ENCODE measurements at places on chromosomes 1 and 21.

- DNase-seq, result no peak
These were observed 721.1 kb upstream of the TMPRSS15 start for GRCh38 chr21:19124691-19125090.

DNA sequence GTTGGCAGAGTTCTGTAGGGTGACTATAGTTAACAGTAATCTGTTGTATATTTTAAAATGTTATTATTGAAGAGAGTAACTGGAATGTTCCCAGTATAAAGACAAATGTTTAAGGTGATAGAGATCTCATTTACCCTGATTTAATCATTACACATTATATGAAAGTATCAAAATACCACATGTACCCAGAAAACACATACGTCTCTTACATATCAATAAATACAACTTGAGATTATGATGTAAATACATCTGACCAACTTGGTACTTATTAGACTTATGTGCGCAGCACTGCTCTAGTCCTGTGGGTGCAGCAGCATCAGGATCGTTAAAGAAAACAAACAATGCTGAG lies 670 bp upstream of the PARK7 start:
- DNase-seq, result no peak

- peak; percentile 67 for DNase-seq
These were observed 39.0 kb upstream of the CADM3 start for GRCh38 chr1:159132271-159132881.

DNA sequence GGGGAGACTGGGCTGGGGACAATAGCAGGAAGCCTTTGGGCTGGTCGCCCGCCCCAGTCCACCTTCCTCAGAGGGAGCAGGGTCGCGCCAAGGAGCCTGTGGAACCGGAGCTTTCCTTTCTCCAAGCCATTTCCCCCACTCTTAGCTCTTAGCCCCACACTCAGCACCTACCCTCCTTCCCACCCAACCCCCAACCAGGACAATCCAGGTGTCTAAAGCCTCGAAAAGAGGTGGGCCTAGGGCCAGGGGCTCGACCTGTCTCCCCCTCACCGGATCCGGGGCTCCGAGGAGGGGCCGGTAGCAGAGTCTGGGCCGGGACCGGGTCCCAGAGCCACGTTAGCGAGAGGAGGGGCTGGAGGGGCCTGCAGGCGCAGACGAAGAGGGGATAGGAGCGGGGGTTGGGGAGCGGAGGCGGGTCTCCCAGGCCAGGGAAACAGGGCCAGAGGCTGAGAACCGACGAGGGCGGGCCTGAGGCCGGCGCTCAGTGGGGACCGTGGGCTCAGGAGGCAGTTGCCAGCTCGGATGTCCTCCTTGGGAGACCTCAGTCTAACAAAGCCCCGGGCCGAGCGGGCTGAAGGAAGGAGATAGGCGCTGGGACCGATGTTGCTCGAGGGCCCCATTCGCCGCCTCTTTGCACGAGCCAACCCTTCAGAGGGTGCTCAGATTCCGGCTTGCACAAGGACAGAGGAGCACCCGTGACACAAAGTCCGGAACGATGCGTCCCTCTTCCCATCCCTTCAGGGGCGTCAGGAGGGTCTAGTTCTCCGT lies 943 bp downstream of the SEMA6C start:
- DNase-seq, result no peak

DNA sequence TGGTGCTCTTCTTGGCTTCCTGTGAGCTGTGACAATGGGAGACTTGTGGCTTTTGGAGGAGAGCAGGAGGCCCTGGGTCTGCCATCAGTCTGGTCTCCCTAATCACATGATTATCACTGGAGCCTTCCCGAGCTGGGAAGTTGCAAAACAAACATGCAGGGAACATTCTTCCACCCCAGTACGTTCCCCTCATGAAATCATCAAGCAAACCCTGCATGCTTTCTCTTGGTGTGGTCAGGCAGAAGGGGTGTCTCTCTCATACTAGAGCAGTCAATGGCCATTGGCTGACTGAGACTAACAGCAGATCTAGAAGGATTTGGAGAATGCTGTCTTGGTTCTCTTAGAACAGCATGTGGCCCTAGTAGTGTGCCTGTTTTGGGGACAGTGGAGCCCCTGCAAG lies 111.2 kb downstream of the LIPI start:
- DNase-seq, result no peak

DNA sequence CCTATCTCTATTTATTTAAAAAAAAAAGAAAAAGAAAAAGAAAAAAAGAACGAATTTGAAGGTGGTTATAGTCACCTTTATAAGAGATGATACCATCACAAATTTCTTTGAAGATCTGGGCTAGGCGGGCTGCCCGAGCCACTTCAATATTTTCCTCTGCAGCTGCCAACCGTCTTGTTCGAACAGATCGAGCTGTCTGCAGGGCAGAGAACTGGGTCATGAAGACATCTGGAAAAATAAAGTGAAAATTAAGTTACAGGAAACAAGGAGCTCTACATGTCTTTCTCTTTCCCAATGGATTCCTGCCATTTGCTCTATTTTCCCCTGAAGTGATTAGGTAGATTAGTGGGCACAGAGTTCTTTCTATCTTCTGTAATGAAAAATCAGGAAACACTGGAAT lies 31.9 kb downstream of the RUSC1 start:
- no peak for DNase-seq

- DNase-seq, result no peak
These were observed 65.2 kb downstream of the FCRL5 start for GRCh38 chr1:157487096-157487495.

DNA sequence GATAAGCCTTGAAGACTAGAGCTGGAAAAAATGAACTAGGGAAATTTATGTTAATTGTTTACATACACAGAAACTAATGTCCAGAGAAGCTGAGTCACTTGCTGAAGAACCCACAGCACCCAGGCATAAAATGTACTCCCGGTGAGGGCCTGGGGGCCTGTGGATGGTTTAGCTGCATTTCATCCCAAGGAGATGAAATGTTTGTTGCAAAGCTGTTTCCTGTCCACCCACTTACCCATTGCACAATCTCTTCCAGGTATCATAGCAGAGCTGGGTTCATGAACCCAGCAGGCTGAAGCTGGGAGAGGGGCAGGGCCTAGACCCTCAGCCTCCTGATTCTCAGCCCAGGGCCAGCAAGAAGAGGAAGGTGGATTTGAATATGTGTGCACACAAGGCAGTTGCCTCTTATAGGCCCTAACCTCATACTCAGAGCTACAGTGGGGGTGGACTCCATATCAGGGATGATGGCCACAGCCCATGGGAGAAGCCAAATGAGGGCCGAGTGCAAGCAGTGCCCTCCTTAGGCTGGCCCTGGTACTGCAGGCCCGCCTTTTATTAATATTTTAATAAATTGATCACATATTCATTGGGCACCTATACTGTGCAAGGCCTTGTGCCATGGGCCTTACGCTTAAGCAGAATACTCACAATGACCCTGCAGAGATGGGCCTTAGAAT lies 110.8 kb downstream of the LACTBL1 start:
- peak; percentile 40 for DNase-seq

DNA sequence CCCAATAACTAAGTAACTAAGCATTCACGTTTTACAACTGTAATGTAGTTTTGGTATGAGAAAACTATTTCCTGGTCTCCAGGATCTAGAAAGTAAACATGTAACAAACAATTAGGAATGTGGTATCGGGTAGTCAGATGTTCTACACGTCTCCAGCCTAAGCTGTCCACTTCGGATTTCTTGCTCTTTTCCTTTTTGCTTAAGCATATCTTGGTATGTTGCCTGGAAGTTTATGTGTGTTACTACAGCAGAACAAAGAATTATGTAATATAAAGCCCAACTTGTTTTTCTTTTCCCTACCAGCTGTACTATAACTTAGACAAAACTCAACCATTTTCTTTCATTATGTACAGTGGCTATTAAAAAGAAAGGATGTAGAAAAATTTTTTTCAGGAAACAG lies 20.4 kb upstream of the WARS2 start:
- no peak for DNase-seq

DNA sequence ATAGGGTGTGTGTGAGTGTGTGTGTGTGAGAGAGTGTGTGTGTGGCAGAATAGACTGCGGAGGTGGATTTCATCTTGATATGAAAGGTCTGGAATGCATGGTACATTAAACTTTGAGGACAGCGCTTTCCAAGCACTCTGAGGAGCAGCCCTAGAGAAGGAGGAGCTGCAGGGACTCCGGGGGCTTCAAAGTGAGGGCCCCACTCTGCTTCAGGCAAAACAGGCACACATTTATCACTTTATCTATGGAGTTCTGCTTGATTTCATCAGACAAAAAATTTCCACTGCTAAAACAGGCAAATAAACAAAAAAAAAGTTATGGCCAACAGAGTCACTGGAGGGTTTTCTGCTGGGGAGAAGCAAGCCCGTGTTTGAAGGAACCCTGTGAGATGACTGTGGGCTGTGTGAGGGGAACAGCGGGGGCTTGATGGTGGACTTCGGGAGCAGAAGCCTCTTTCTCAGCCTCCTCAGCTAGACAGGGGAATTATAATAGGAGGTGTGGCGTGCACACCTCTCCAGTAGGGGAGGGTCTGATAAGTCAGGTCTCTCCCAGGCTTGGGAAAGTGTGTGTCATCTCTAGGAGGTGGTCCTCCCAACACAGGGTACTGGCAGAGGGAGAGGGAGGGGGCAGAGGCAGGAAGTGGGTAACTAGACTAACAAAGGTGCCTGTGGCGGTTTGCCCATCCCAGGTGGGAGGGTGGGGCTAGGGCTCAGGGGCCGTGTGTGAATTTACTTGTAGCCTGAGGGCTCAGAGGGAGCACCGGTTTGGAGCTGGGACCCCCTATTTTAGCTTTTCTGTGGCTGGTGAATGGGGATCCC lies 18.3 kb upstream of the HDAC1 start:
- no peak for DNase-seq

DNA sequence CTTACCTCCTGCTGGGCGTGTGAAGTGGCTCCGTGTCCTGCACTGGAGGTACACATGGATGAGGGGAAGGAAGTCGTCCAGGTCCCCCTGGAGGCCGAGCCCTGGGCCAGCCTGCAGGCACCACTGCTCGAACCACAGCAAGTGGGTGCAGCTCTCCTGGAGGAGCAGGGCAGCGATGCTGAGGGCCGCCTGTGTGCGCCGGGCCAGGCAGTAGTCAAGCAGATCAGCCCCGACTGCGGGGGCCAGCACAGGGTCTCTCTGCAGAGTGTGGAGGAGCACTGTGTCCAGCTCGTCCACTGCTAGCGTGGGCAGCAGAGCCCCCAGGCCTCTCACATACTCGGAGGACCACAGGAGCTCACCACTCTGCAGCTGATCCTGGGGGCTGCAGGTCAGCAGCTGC lies 45.9 kb downstream of the URB1 start:
- no peak for DNase-seq

- DNase-seq, result no peak
These were observed 136.7 kb downstream of the MATN1 start for GRCh38 chr1:30586671-30587070.

GRCh38 chr21:15138490-15138889 lies 73.7 kb upstream of the NRIP1 start:
- peak; percentile 33 for DNase-seq

DNA sequence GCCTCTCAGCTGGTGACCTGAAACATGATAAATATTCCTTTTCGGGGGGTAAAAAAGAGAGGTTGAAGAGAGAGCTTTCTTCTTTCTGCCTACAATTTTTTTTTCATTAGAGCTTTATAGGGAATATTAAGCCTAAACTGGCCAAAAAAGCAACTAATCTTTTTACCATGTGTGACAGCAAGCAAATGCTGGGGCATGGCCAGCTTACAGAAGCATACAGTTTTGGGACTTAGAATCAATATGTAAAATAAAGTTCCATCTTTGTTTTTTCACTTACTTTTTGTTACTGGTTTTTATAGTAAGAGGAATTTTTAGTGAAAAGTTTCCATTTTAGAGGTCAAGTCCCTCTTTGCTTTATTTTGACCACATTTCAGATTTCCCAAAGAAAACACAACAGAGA lies 301.2 kb upstream of the DEPDC1 start:
- DNase-seq, result no peak

All from BE2C (cell line).